ENCODE measurements at places on chromosomes 4 and X.

DNA sequence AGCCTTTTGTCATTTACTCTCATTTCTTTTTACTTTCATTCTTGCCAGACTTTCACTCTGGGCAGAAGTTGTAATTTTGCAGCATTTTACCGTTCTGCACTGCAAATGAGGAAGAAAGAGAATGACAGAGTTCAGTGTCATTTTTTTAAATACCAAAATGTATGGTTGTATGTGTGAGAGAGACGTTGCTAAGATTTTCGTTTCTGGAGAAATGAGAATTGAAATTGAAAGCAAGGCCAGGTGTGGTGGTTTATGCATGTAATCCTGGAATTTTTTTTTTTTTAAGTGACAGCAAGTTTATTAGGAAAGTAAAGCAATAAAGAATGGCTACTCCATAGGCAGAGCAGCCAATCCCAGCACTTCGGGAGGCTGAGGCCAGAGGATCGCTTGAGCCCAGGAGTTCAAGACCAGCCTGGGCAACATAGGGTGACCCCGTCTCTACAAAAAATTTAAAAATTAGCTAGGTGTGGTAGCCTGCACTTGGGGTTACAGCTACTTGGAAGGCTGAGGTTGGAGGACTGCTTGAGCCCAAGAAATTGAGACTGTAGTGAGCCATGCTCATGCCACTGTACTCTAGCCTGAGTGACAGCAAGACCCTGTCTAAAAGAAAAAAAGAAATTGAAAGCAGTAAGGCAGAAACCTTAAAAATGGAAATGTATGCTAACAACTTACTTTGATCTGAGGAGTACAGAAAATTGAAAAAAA lies 12.9 kb downstream of the DCK start:
- no peak for DNase-seq

GRCh38 chr4:81486502-81486901 lies 14.8 kb upstream of the RASGEF1B start:
- DNase-seq = no peak

GRCh38 chr4:24511371-24512063 lies 72.8 kb downstream of the DHX15 start:
- no peak for DNase-seq

- no peak for DNase-seq
These were observed 28.0 kb upstream of the AMBN start for GRCh38 chr4:70564033-70564432.

DNA sequence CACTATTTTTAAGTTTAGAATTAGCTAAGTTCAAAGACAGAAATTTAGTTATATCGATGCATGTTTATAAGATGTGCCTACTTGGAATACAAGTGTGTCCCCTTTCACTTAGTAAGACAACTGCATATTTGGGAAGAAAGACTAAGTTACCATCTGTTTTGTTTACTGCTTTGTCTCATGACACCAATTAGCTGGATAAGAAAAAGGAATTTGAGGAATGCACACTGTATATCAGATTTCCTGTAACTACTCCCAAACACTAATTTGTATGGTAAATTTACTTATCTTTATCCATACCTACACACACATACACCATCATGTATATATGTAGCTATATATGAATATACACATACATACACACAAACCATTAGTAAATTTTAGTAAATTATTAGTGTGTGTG lies 1442.8 kb upstream of the IGFBP7 start:
- no peak for DNase-seq

GRCh38 chrX:51894697-51895336 lies 1.4 kb downstream of the MAGED1 start:
- no peak for DNase-seq

GRCh38 chr4:74317616-74318246 lies 9.5 kb downstream of the EPGN start:
- DNase-seq = no peak

DNA sequence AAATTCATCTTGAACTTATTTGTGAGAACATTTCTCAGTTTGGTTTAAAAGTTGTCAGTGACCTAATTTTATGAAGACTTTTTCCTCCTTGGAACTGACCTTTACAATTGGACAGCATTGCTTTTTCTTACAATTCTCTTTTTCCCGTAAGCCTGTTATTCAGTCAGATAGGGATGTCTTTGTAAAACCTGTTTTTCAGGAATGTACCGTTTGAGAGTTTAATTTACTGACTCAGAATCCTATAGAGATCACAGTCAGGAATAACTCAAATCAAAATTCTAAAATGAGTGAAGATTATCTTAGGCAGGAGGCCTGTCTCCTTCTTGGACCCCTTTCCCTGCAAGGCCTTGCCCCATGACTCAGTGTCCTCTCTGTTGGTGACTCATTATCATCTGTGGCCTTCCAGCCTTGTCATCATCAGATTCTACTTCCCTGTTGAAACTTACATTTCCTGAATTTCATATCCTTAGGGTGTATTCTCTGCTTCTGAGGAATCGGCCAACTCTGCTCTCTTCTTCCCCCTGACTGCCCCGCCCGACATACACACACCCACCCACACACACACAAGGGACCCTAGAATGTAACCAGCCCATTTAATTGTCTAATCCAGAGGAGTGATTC lies 99.8 kb downstream of the ARHGAP10 start:
- no peak for DNase-seq

GRCh38 chrX:63402106-63402505 lies 51.0 kb upstream of the SPIN4 start:
- DNase-seq = no peak

DNA sequence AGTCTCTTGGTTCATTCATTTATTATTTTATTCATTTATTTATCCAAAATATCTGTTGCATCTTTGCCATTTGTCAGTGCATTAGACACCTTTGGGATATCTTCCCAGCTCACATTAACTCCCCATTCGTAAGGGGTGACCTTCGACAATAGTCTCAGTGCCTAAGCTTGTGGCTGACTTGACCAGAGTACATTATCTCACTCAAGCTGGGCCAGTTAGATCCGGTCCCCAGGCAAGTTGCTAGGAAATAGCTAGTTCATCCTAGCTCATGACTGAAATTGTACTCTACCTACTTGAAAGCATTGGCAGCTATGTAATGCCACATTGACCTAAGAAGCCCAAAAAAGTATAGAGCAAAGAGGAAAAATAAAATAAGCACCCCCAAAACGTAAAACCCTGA lies 165.3 kb downstream of the FBXO8 start:
- DNase-seq = no peak

DNA sequence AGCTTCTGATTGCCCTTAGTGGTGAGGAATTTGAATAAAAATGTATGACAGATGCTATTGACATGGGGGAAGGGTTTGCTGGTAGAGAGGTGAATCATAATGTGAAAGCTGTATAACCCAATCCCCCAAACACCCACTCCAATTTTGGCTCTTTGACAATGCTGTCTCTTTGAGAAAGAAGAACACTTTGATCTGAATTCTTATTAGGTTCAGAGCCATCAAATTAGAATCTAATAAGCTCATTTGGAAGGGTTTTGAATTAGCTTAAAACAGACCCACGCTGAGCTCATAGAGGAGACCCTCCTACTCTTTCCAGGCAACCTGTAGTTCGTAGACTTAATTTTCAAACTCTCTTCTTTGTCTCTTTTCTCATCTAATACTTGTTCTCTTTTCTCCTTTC lies 416.6 kb upstream of the ARX start:
- DNase-seq = no peak

- DNase-seq = no peak
These were observed 27.0 kb upstream of the TSPAN5 start for GRCh38 chr4:98685225-98686042.

DNA sequence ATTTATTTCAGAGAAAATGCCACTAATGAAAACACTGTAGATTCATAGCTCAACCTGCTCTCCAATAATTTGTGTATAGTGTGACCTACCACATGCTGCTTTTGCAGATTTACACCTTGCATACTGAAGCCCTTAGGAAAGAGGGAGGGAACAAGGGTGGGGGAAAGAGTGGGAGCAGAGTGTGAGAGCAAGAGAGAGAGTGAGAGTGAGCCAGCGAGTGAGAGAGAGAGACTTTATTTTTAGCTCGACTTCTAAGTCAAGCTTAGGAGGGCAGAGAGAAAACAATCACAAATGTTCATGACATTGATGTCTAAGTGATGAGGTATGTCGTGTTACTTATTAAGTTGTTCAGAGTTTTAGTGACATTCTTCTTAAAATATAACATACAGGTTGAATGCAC lies 112.5 kb upstream of the HAND2 start:
- DNase-seq = no peak

GRCh38 chrX:116281106-116281505 lies 110.6 kb downstream of the AGTR2 start:
- no peak for DNase-seq

DNA sequence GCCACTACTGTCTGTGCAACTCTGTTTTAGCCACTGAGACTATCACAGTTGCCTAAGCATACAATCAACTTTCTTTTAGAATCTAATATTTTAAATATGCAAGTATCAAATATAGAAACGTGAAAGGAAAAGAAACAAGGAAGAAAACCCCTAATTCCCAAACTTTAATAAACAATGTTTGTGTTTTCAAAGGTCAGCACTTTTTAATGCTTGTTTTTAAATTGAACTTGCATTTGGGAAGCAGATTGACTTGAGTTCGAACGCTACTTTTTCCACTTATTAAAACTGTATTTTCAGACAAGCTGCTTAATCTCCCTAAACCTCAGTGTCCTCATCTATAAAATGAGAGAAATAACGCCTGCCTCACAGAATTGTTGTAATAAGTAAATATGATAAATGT lies 185.8 kb upstream of the GPC4 start:
- DNase-seq = no peak

DNA sequence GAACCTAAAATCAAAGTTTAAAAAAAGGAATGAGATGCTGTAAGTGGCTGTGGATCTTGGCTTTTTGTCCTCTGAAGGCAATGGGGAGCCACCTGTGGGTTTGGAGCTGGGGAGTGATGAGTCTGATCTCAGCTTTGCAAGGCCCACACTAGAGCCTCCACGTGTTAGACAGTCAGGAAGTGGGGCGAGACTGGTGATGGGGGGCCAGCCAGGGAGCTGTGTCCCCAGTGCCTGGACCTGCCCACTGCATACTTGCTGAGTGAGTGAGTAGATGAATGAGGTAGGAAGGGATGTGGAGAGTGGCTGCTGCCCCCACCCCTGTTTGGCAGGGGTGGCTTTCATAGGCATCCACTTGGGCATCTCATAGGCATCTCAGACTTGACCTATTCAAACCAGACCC lies 84.0 kb downstream of the NHSL2 start:
- no peak for DNase-seq

DNA sequence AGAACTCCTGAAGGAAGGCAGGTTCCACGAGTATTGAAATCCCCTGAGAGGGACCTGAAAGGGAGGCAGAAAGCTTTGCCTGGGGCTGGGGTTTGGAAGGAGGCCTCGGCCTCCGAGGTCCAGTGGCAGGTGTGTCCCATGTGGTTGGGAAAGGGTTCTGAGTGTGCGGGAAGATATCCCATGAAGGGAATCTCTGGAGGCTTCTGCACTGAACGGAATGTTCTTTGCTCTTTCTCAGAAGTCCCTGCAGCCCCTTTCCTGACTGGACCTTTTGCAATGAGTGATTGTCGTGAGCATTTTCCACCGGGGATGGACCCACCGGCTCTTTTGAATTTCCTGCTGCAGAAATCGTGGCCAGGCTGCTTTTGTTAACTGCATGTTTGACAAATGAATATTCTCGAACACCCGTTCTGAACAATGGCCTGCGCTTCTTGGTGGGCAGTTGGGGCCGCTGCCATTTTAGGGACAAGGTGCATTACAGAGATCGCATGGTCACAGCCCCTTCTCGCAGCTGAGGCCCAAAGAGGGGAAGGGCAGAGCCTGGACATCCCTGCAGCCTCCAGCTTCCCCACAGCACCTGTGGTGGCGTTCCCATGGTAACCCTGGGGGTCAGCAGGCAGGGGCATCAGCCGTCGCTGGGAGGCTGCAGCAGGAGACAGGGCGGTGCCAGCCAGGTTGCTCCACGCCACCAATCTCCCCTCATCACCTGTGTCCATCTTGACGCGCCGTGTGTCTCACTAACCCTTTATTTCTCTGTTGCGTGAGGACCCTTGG lies 18.3 kb upstream of the HTRA3 start:
- DNase-seq = no peak

DNA sequence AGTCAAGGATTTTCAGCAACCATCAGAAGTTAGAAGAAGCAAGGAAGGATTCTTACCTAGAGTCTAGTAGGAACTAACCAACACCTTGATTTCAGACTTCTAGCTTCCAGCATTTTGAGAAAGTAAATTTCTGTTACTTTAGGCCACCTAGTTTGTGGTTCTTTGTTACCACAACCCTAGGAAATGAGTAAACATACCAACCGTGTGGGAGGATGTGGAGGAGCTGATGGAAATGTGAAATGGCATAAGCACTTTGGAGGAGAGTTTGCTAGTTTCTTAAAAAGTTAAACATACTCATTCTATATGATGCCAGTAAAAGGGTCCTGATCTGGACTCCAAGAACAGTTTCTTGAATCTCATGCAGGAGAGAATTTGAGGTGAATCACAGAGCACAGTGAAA lies 679.4 kb downstream of the PDHA2 start:
- no peak for DNase-seq

- no peak for DNase-seq
These were observed 708.6 kb downstream of the C4orf33 start for GRCh38 chr4:129804461-129804981.

GRCh38 chrX:10217198-10217597 lies 60.4 kb downstream of the CLCN4 start:
- no peak for DNase-seq

DNA sequence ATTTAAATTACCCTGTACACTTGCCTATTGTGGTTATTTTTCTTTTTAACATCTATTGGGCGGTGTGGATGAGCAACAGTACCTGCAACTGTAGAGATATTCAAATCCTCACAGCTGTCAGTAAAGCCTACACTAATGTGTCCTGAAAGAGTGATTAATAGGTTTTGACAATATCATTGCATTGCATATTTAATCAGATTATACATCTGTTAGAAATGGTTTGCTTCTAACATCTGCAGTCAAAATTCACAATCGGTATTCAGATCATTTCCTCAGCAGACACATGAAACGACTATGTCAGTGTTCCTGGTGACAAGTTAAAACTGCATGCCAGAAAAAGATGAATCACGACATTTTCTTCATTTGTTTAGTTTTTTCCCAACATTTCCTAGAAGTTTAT lies 254.6 kb upstream of the EPHA5 start:
- DNase-seq = no peak

GRCh38 chrX:136656361-136656964 lies 8.5 kb downstream of the CD40LG start:
- DNase-seq = peak; percentile 40

GRCh38 chr4:2400841-2401609 lies 17.4 kb downstream of the ZFYVE28 start:
- no peak for DNase-seq

- DNase-seq = no peak
These were observed 134.0 kb upstream of the SMAD1 start for GRCh38 chr4:145347684-145348083.

GRCh38 chr4:113499166-113499565 lies 262.4 kb downstream of the CAMK2D start:
- DNase-seq = no peak

DNA sequence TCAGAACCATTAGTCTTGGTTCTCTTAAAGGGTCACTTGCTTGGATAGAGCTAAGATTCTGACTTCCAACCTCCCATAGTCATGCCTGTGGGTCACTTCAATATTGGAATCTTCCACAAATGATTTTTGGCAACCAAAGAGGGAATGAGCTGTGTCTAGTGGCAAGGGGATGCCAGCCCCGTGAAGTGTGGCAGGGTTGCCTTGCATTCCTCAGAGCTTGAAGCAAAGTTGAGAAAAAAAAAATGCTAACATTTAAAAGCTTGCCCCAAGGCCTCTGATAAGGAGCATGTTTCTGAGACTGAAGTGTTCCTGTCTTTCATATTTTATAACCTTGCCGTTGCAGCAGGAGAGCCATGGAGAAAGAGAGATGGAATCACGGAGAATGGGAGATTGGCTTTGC lies 120.2 kb downstream of the PAPSS1 start:
- DNase-seq = no peak

GRCh38 chrX:17475449-17476217 lies 100.6 kb downstream of the NHS start:
- DNase-seq = no peak
